ENCODE measurements at places on chromosomes 7 and 10.

DNA sequence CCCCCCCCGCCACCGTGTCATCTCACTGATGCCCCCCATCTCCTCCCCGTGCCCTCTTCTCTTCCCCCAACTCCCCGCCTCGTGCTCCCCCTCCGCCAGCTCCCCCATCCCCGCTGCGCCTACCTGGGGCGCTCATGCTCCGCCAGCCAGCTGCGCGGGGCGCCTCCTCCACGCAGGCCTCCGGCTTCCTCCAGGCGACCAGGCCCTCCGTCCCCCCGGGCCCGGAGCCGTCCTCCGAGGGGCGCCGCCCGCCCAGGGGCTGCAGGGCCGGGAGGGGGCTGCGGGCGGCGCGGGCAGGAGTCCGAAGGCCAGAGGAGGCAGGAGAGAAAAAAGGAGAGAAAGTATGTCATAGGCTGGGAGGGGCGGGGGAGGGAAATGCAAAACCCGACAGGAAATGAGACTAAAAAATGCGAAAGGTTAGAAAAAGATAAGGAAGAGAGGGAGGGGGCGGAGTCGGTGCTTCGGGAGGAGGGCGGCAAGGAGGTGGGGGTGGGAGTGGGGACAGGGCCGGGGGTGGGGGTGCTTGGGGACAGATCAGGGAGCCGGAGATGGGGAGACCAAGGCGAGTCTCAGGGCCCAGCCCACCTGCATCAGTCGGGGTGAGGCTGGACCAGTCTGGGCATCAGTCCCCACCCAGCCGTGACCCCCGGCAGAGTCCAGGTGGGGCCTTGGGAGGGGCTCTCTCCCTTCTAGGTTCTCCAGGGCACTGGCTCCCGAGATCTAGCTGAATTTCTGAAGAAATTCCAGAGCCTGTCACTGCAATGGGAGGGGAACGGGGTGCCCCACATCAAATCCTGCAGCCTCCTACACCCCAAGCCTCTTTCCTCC is at the start of gene CARD11:
TSS of gene CARD11 (minus strand) at position 324 of the 828 bp plus-strand sequence. CDS start 85,361 bp downstream, outside the sequence.
- no peak for DNase-seq

DNA sequence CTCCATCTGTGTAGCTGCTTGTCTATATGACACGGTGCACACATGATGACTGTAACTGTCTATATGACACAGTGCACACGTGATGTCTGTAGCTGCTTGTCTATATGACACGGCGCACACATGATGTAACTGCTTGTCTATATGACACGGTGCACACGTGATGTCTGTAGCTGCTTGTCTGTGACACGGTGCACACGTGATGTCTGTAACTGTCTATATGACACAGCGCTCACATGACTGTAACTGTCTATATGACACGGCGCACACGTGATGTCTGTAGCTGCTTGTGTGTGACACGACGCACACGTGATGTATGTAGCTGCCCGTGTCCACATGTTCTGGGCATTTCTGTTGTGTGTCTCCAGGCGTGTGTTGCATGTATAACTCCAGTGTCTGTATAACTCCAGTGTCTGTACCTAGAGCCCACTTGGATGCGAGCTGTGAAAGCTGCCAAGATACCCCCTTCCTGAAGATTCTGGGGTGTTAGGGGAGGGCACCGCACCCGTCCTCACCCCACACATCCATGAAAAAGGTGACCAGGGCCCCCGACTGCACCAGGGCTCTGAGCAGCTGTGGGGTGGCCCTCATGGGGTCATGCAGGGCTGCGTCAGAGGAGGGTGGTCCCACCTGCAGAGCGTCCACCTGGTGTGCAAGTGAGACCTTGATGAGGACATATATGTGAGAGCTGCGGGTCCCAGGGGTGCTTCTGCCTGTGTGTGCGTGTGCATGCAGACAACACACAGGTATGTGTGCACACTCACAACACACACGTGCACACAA is 137.9 kb downstream of the ELFN1 start:
- DNase-seq = no peak

DNA sequence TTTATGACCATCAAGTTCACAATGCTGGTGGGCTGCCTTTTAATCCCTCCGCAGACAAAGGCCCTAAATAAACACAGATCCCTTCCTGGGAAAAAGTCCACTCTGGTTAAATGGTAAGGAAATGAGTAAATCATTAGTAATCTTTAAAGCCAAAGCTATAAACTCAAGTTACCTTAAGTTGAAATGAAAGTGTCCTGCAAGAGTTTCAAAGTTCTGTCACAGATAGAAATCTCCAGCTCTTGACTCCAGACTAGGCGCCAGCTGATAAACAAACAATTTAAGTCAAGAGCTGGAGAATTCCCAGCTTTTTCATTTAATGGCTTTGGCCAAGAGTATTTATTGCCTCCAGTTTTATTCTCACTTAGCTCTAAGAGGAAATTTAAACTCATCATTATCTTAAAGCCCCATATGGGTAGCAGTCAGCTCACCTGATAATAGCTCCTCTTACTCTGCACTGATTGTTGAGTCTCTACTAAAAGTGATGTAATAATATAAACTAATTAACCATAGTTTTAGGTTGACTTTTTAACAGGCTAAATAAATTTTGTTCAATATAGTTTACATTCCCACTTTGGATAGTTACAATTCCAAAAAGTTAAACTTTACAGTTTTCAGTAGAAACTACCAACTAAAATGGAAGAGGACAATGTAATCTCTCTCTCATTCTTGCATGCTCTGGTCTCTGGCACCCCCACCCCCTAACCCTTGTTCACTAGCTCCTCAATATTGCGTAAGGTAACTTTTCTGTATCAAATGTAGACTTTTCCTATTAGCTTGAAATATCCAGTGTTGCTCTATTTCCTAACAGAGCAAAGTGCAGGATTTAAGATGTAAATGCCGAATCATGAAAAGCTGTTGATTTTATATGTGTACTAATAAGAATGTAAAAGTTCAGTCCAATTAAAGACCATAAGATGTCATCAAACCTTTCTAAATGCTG is 56.1 kb downstream of the HIBADH start:
- no peak for DNase-seq

DNA sequence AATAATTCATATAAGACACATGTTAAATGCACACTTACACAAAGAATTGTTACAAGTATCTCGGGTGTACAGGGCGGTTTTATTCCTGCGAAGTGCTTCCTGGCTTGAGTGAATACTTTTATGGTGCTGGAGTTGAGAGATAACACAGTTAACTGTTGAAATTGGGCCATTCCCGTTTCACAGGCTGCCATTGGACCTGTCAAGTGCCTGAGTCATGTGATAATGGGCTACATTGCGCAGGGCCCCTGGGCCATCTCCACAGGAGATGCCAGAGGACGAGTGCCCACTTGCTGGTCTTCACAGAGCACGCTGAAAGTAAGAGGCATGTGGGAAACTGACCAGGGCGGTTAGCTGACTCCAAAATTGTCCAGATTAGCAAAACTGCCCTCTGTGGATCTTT is 4.8 kb downstream of the FBH1 start:
- DNase-seq = no peak

- no peak for DNase-seq
These were observed 380.8 kb upstream of the LRGUK start for GRCh38 chr7:133746305-133746704.

- no peak for DNase-seq
These were observed 34.1 kb downstream of the ZRANB1 start for GRCh38 chr10:124975977-124976514.

- DNase-seq = no peak
These were observed 135.3 kb downstream of the OAT start for GRCh38 chr10:124283215-124283948.

DNA sequence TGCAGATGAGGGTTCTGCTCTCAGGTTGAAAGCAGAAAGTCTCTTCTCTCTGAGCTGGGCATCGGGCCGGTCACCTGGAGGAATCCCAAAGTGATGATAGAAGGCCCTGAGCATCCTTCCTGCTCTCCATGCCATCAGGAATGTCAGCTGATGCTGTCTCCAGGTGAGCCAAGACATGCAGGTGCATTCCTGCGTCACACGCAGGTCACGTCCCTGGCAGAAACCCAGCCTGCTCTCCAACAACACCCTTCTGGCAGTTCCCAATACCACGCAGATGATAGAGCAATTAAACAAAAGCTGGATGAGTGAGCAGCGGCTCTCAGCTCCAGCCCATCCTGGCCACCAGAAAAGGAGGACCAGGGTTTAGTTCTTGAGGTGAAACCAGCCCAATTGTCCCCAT is 6.9 kb upstream of the WIPI2 start:
- no peak for DNase-seq

Measured in NCI-H1436 treated with DMSO at 0.1 percent for 48 hours (cell line).